ENCODE measurements at places on chromosomes 12 and 14.

- H3K4me3 ChIP-seq, result no peak overlapping the region
- H3K27me3 ChIP-seq, result no peaks in the 10 kb centered on the region
- no peak for DNase-seq
- no peaks in the 10 kb centered on the region for H3K4me1 ChIP-seq
- no peak overlapping the region for H3K27ac ChIP-seq
Measured at GRCh38 chr12:4068981-4069669, 195.9 kb upstream of the PARP11 start.

DNA sequence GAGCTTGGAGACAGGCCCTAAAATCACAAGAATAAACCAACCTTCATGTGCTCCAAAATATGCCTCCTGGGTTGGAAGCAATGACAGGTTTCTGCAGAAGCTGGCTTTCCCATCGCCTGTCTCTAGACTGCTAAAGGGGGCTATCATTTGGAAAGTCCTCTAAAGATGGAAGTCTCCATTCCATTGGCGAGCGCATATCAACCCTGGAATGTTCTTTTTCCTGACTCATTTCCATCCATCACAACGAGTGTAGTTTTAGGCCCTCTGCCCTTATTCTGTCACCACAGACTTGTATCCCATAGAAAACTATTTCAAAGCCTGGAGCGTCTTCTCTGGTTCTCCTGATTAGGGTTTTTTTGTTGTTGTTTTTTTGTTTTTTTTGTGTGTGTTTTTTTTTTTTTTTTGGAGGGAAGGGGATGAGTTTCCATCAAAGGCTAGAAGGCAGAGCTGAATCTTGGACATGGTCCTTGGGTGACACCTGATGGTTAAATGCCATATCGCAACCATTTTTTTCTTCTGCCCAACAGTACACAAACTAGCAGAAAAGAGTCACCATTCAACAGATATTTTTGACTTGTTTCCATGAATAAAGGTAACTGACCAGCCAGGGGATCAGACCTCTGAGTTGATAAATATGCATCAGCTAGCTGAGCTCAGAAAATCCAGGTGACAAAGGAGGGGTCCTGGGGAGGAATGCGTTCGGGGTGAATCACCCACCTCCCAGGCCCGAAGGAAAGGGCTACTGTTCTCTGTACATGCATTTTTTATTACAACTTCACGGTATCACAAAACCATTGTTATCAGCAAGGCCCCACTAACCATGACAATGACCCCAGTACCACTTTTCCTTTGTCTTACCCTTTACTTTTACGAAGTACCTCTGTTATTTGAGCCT lies 40.5 kb downstream of the KCNA5 start:
- peak; percentile 35 for DNase-seq
- peaks cover 2% of the 10 kb centered on the region for H3K27me3 ChIP-seq
- H3K27ac ChIP-seq, result no peak overlapping the region
- no peak overlapping the region for H3K4me3 ChIP-seq
- no peaks in the 10 kb centered on the region for H3K36me3 ChIP-seq
- H3K4me1 ChIP-seq, result no peaks in the 10 kb centered on the region

- no peaks in the 10 kb centered on the region for H3K36me3 ChIP-seq
- H3K4me3 ChIP-seq, result no peak overlapping the region
- H3K27me3 ChIP-seq, result no peaks in the 10 kb centered on the region
- peaks cover 10% of the 10 kb centered on the region for H3K4me1 ChIP-seq
- DNase-seq, result no peak
- no peak overlapping the region for H3K27ac ChIP-seq
Measured at GRCh38 chr12:121538699-121539061, 42.1 kb downstream of the KDM2B start.

DNA sequence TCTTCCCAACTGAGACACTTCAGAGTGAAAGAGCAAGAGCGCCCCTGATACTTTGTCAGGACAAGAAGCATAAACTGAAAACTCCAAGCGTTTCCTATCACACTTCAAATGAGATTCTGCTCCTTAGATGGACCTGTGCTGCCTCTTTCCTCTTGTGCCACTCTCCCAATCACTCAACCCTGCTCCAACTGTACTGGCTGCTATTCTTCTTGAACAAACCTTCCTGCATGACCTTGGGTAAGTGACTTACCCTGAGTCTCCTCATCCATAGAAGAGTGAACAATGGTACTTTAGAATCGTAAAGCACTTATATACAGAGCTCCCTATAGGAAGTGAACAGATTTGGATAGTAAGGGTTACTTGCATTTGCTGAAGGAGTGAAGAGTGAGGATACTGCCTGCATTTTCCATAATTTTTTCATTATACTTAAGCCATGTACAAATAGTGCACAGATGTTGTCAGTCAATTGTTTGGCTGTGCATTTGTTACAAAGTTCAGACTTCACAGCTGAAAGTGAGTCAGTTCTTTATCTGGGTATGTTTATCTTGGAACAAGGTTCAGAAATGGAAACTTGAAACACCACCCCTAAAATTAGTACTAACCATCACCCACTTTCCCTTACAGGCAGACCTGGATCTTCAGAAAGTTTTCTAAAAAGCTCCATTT lies 10.8 kb downstream of the MTERF2 start:
- DNase-seq, result no peak
- no peak overlapping the region for H3K4me3 ChIP-seq
- peaks cover 10% of the 10 kb centered on the region for H3K4me1 ChIP-seq
- peaks cover 3% of the 10 kb centered on the region for H3K36me3 ChIP-seq
- H3K27ac ChIP-seq, result no peak overlapping the region

- DNase-seq, result no peak
- H3K4me3 ChIP-seq, result no peak overlapping the region
Measured at GRCh38 chr14:79915406-79915805, 295.9 kb downstream of the DIO2 start.

- H3K4me3 ChIP-seq, result no peak overlapping the region
- H3K27ac ChIP-seq, result no peak overlapping the region
- H3K36me3 ChIP-seq, result peaks cover 4% of the 10 kb centered on the region
- H3K27me3 ChIP-seq, result no peaks in the 10 kb centered on the region
Measured at GRCh38 chr14:68897559-68898155, 81.4 kb downstream of the ACTN1 start.

DNA sequence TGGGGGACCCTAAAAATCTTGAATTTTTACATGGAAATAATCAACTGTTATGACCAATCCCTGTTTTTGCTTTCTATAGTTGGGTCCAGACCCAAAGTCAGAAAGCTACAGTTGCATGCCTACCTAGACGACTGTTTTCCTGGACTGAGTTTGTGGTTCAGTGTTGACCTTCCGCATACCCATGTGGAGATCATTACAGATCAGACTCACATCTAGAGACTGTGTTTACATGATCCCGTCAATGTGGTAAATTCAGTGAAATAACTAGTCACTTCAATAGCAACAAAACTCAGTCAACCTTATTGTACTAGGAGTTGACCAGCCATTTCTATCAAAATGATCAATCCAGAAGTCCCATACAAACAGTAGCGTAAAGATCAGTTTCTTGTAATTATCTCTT lies 257.6 kb downstream of the EGLN3 start:
- DNase-seq, result no peak
- no peak overlapping the region for H3K4me3 ChIP-seq
- no peak overlapping the region for H3K27ac ChIP-seq
- no peaks in the 10 kb centered on the region for H3K4me1 ChIP-seq
- H3K36me3 ChIP-seq, result no peaks in the 10 kb centered on the region
- H3K27me3 ChIP-seq, result no peaks in the 10 kb centered on the region

GRCh38 chr12:115638733-115639647 lies 638.5 kb downstream of the MED13L start:
- no peaks in the 10 kb centered on the region for H3K36me3 ChIP-seq
- no peak for DNase-seq
- H3K4me3 ChIP-seq, result no peak overlapping the region
- H3K4me1 ChIP-seq, result no peaks in the 10 kb centered on the region
- H3K27ac ChIP-seq, result no peak overlapping the region

- H3K27me3 ChIP-seq, result no peaks in the 10 kb centered on the region
- peak overlapping the region; percentile 82 for H3K27ac ChIP-seq
- no peak for DNase-seq
- H3K4me3 ChIP-seq, result peak overlapping the region; percentile 10
- H3K36me3 ChIP-seq, result no peaks in the 10 kb centered on the region
Measured at GRCh38 chr12:26044007-26044394, 80.8 kb downstream of the BHLHE41 start.

DNA sequence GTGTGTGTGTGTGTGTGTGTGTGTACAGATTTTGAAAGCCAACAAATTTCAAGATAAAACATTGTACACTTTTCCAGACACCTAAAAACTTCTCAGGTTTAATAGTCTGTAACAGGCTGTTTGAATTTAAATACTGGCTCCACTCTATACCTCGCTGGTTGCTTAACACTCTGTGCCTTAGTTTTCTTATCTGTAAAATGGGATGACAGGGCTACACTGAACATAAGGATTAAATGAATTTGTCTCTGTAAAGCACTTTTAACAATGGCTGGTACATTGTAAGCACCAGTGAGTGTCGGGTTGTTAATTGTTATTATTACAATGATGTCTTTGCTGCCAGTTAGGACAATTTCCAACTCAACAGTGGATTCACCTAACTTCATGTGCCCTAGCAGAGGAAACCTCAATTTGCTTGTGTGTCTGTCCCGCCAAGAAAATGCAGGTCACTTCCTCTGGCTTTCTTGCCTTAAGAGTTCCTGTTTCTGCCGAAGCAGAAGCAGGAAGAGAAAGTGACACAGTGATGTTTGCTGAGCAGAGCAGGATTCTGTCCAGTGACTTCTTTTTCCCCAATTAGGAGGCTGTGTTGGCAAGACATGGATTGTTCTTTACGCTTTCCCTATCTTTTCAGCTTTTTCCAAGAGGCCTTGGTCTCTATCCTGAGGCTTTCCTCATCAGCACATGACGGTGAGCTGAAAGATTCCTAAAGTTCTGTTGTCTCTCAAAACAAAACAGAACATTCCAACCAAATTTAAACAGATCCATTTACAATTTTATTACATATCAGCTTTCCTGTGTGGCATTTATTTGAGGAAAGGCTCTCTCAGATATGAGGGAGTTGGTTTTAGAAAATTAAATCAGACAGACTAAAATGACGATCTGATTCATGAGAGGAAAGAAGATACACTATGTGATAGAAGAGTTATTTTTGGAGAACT lies 154.1 kb upstream of the ATP2B1 start:
- H3K36me3 ChIP-seq, result no peaks in the 10 kb centered on the region
- no peak for DNase-seq
- peak overlapping the region; percentile 2 for H3K4me3 ChIP-seq
- H3K27me3 ChIP-seq, result no peaks in the 10 kb centered on the region

DNA sequence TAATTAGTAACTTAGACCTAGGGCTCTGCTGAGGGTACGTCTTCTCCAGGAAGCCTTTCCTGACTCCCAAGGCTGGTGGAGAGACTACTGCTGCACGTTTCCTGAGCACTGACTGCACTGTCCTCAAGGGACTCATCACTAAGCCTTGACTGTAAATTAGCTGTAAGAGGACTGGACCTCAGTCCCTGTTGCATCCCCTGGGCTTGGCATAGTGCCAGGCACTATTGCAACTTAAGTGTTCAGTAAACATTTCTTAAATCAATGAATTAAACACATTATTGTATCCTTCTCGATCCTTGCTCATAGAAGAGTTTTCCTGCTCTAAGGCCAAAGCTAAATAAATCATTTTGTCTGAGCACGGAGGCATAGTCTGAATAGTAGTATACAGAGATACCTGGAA lies 31.9 kb upstream of the IFNG-AS1 start:
- H3K4me1 ChIP-seq, result no peaks in the 10 kb centered on the region
- H3K27ac ChIP-seq, result no peak overlapping the region
- no peak overlapping the region for H3K4me3 ChIP-seq
- no peaks in the 10 kb centered on the region for H3K36me3 ChIP-seq

GRCh38 chr12:1367331-1368291 lies 226.8 kb downstream of the FBXL14 start:
- H3K4me3 ChIP-seq, result no peak overlapping the region
- DNase-seq, result no peak
- no peak overlapping the region for H3K27ac ChIP-seq
- no peaks in the 10 kb centered on the region for H3K4me1 ChIP-seq

GRCh38 chr12:108350511-108350910 lies 11.4 kb upstream of the CMKLR1 start:
- no peak overlapping the region for H3K27ac ChIP-seq
- no peak for DNase-seq
- no peaks in the 10 kb centered on the region for H3K4me1 ChIP-seq
- no peaks in the 10 kb centered on the region for H3K27me3 ChIP-seq

GRCh38 chr14:22580625-22581024 lies 8.4 kb downstream of the DAD1 start:
- no peak overlapping the region for H3K4me3 ChIP-seq
- DNase-seq, result no peak
- H3K27ac ChIP-seq, result no peak overlapping the region
- no peaks in the 10 kb centered on the region for H3K36me3 ChIP-seq
- no peaks in the 10 kb centered on the region for H3K4me1 ChIP-seq
- no peaks in the 10 kb centered on the region for H3K27me3 ChIP-seq

GRCh38 chr12:102891756-102892155 lies 25.3 kb downstream of the PAH start:
- H3K4me3 ChIP-seq, result no peak overlapping the region
- H3K27me3 ChIP-seq, result no peaks in the 10 kb centered on the region
- no peaks in the 10 kb centered on the region for H3K4me1 ChIP-seq

GRCh38 chr14:105476097-105476830 lies 1.6 kb downstream of the CRIP2 start:
- peak overlapping the region; percentile 67 for H3K4me3 ChIP-seq
- peak overlapping the region; percentile 82 for H3K27ac ChIP-seq
- no peaks in the 10 kb centered on the region for H3K36me3 ChIP-seq

DNA sequence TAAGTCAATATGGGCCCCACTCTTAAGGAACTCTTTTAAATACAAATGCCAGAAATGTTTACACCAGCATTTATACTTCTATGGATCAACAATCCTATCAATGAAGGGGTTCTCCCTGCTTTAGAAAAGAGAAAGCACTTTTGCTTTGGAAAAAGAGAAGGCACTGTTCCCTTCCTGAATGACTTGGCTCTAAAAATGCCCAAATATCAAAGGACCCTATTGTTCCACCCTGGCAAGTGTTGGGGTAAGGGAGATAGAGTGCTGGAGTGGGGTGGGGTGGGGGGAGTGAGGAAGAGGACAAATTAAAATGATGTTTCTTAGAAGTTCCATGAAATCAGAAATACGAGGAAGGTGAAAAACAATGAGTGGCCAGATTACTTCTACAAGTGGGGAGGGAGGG lies 131.6 kb upstream of the GRIN2B start:
- H3K36me3 ChIP-seq, result no peaks in the 10 kb centered on the region
- no peak for DNase-seq
- H3K27me3 ChIP-seq, result no peaks in the 10 kb centered on the region
- H3K4me1 ChIP-seq, result no peaks in the 10 kb centered on the region
- no peak overlapping the region for H3K27ac ChIP-seq

GRCh38 chr12:583251-583869 lies 79.9 kb downstream of the NINJ2 start:
- peaks cover 21% of the 10 kb centered on the region for H3K4me1 ChIP-seq
- no peaks in the 10 kb centered on the region for H3K36me3 ChIP-seq
- no peak overlapping the region for H3K4me3 ChIP-seq
- no peak for DNase-seq
- H3K27me3 ChIP-seq, result no peaks in the 10 kb centered on the region

- no peak overlapping the region for H3K4me3 ChIP-seq
- peak overlapping the region; percentile 78 for H3K27ac ChIP-seq
- no peak for DNase-seq
- H3K27me3 ChIP-seq, result no peaks in the 10 kb centered on the region
- H3K36me3 ChIP-seq, result no peaks in the 10 kb centered on the region
- peaks cover 48% of the 10 kb centered on the region for H3K4me1 ChIP-seq
Measured at GRCh38 chr14:35155962-35156361, 33.6 kb downstream of the PRORP start.
